ENCODE measurements at places on chromosomes 13 and 19.

DNA sequence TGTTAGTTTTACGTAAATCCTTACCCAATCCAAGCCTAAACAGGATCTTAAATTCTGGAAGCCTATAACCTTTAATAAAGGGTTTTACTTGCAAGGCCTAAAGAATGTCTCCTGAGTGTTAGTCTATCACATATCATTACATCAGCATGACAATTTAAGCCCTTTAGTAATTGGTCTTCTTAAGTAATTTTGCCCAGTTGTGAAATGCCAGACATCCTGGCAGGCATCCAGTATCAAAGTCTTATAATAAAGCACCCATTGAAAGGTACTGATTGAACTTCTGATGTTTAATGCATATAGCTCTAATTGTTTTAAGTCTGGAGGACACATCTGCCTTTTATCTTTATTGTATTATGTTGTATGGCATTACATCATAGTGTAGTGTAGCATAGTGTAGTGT, 1078.9 kb downstream of the SLITRK1 start:
- peak; percentile 22 for DNase-seq

GRCh38 chr13:114044486-114044885, 70.6 kb upstream of the C13orf46 start:
- peak; percentile 62 for DNase-seq

GRCh38 chr19:41708481-41708880, at the start of gene CEACAM5:
CEACAM5 (plus strand) TSS chr19:41708626; CDS start chr19:41708732, 106 bp downstream.
- DNase-seq: no peak

DNA sequence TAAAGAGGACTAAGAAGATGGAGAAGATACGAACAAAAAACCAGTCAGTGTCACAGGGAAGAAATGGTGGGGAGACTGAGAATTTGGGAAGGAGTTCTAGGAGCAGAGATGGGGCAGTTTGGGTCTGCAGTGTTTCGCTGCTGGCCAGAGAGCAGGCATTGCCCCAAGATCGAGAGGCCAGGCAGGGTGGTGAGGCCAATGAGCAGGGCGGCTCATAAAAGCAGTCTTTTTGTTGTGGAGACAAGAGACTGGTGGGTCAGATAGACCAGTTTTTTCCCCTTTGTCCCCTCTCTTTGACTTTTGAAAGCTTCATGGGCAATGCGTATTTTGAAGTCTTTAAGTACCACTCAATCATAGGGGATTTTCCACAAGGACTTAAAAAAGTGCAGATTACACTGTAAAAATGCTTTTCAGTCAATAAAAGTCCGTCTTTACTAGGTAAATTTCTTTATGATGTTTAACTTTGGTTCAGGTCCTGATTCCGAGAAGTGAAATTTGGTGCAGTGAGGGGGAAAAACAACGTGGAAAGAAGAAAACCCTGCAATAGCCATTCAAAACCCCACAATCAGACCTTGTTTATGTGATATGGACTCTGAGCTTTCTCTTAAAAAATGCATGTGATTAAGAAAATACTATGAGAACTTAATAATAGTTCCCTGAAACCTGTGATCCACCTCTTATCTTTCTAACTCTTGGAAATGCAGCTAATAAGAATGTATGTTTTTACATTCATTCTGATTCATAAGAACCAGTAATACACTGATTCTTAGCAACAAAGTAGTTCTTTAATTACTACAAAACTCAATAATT, 338.9 kb downstream of the KLF5 start:
- DNase-seq: no peak

GRCh38 chr13:29545988-29546387, 49.5 kb downstream of the SLC7A1 start:
- DNase-seq: no peak

- DNase-seq: peak; percentile 56
Observed at GRCh38 chr13:26011996-26012821, 39.6 kb downstream of the SHISA2 start.

GRCh38 chr19:40054632-40055031, 1.4 kb downstream of the ZNF780B start:
- no peak for DNase-seq

GRCh38 chr13:76936763-76937162, 11.5 kb upstream of the ACOD1 start:
- DNase-seq: peak; percentile 16

All from choroid plexus epithelial cell (primary cell).